ENCODE measurements at places on chromosomes 16 and 17.
A peak's percentile ranks its signal among the peaks of the same experiment; 100 is the strongest.

DNA sequence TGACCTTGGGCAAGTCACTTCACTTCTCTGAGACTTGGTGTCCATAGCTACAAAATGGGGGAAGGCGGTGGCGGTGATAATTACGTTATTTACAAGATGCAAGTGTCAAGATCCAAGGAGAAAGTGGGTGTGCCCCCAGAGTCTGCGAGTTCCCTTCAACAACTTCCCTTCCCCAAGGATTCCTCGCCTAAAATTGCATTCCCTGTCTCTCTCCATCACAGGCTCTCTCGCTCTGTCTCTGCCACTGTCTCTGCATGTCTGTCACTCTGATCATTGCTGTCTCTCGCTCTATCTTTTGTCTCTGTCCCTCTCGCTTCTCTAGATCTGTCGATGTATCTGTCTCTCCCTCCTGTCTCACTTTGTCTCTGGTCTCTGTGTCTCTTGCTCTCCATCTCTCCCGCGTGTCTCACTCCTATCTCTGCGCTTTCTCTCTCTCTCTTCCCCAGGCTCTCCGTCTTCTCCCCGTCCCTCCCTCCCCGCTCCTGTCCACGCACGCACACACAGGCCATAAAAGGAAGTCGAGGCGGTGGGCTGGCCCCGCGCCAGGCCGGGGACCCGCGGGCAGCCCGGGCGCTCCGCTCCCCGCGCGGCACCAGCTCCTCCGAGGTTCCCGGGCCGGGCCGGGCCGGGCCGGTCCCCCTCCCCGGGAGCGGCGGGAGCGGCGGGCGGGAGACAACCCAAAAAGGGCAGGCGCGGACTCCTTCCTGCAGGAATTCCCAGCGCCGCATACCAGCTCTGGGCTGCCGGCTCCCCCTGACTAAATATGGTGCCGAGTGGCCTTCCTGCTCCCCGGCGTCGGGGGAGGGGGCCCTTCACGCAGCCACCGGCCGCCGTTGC, 1.1 kb upstream of the MYH11 start:
- DNase-seq: peak; percentile 50

- no peak for DNase-seq
Observed at GRCh38 chr17:49583889-49584288, 8.2 kb downstream of the NXPH3 start.

GRCh38 chr16:84739349-84740124, 39.7 kb downstream of the USP10 start:
- DNase-seq: peak; percentile 97

- DNase-seq: no peak
Observed at GRCh38 chr17:17345294-17345597, 42.1 kb downstream of the NT5M start.

DNA sequence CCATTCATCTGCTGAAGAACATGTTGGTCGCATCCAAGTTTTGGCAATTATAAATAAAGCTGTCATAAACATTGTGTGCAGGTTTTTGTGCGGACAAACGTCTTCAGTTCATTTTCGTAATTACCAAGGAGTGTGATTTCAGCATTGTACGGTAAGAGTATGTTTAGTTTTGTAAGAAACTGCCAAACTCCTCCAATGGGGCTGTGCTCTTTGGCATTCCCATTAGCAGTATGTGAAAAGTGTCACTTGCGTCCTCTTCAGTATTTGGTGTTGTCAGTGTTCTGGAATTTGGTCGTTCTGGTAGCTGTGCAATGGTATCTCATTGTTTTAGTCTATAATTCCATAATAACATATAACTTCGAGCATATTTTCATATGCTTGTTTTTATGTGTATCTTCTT, 120.9 kb downstream of the BCAS3 start:
- no peak for DNase-seq

DNA sequence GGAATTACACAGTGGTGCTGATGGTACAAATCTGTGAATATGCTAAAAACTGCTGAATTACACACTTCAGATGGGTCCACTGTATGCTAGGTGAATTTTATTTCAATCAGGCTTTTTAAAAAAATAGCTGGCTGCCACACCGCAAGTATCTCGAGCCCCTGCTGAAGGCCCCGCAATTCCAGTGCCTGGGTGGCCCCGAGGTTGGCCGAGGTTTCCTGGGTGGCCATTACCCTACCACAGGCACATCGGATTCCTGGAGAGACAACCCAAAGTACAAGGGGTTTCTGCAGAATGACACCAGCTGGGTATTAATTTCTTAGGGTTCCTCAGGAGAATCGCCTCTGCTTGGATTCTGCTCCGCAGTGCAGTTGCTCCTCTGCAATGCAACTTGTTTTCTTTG, 127.8 kb downstream of the C16orf95 start:
- no peak for DNase-seq

GRCh38 chr16:67884-68789, 4.3 kb downstream of the RHBDF1 start:
- DNase-seq: peak; percentile 49

GRCh38 chr17:15124746-15125145, 140.4 kb downstream of the PMP22 start:
- no peak for DNase-seq

GRCh38 chr17:12388226-12388625, 277.5 kb upstream of the MYOCD start:
- DNase-seq: peak; percentile 91

GRCh38 chr17:66507103-66507923, 204.9 kb downstream of the PRKCA start:
- peak; percentile 75 for DNase-seq

DNA sequence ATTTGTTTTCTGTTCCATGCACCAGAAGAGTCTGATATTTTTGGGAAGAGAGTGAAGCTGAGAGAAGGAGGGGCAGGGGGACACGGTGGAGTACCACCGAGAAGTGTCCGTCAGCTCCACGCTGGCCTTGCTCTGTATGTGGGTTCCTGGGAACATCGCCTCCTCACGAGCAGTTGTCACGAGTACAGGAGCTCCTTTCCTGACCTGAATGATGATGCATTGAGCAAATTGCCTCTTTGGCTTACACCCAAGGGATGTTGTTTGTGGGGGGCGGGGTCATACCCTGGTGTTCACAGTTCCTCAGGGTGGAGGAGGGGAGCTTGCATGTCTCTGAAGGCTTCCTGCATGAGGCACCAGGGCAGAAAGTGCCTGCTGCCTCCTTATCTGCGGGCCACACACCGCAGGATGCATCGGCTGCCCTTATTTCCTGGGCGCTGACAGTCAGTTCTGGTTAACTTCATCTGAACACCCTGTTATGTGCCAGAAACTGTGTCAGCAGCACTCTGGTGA, 36.2 kb downstream of the RGS9 start:
- DNase-seq: peak; percentile 55

GRCh38 chr16:77675464-77676324, 46.6 kb upstream of the NUDT7 start:
- peak; percentile 78 for DNase-seq

GRCh38 chr17:39604911-39605491, 2.7 kb downstream of the NEUROD2 start:
- DNase-seq: no peak

GRCh38 chr17:15910791-15911190, 34.1 kb upstream of the ADORA2B start:
- peak; percentile 36 for DNase-seq

DNA sequence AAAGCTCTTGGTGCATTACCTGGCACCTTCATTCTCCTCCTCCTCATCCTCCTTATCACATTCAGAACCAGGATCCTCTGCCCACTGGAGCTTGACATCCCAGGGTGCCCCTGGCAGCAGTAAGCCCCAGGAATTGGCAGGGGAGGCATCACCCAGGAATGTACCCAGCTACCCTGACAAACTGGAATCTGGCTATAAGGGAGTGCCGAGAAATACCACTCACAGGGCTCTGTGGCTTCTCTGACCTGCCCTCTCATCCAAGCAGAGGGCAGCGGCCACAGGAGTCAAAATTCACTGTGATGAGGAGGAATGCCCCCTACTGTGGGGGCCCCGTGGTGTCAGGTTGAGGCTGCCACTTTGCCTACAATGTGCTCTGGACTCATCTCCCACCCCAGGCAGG, 19.6 kb downstream of the MPP3 start:
- DNase-seq: no peak

DNA sequence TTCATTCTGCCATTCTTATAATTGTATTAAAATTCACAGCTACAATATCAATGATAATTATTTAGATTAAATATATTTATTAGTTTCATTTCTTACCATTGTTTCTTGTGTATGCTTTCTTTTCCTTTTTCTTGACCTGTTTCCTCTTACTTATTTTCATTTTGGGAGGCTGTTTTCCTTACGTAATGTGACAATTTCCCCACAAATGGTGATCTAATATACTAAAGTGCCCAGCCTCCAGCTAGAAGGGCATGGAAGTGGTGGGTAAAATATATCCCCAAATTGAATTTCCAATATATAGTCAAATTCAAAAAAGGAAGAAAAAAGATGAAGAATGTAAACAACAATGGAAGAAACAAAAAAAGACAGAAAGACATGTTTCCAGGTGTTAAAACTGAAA, 1.5 kb upstream of the ABCA6 start:
- no peak for DNase-seq

DNA sequence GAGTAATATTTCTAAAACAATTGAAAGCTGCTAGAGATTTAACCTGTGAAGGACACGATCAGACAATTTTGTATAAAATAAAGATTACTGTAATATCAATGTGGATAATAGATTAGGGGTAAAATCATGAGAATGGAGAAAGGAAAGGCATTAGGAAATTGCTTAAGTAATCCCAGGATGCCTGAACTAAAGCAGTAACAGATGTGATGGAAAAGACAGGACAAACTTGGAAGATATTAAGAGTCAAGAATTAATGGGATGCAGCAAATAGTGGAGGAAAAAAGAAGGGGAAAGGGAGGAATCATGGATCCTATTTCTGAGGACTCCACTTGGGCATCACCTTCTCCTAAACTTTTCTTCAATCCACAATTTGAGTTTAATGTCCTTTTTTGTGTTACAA, 437.1 kb upstream of the PMFBP1 start:
- no peak for DNase-seq

DNA sequence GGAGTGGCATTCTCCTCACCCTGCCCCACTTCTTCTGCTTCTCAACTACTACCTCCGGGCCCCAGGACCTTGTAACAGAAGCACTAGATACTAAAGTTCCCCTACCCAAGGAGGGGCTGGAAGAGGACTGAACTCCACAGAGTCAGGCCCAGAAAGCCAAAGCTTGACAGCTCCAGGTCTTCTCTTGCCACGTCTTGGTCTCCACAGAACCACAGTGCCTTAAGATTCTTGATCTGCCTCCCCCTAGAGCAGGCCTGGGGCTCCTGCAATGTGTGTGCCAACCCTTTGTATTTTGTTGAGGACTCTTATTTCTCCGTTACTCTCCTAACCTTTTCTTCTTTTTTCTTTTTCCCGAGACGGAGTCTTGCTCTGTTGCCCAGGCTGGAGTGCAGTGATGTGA, 4.0 kb downstream of the SLC16A13 start:
- no peak for DNase-seq

DNA sequence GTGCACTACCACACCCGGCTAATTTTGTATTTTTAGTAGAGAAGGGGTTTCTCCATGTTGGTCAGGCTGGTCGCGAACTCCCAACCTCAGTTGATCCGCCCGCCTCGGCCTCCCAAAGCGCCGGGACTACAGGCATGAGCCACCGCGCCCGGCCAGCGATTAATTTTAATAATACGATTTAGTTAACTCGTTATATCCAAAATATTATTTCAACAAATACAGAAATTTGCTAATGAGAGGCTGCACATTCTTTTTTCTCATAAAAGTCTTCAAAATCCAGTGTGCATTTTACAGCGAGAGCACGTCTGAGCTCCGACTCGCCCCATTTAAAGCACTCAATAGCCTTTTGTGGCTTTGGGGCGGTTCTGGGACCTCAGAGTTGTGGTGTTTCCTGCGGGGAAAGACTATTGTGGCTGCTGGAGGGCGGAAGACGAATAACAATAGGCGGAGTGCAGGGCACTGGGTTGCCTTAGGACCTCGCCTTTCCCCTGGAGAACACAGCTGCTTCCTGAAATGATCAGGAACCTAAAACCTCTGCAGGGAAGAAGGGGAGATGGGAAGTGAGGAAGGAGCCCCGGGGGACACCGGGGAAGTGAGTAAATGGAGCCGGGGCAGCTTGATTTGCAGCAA, 2.9 kb upstream of the ZSCAN10 start:
- no peak for DNase-seq

GRCh38 chr17:34499576-34499975, 79.8 kb upstream of the TMEM132E start:
- DNase-seq: peak; percentile 27

- DNase-seq: no peak
Observed at GRCh38 chr17:78678222-78678557, 101.0 kb upstream of the DNAH17 start.

GRCh38 chr16:10646581-10647263, 48.0 kb downstream of the TEKT5 start:
- no peak for DNase-seq

DNA sequence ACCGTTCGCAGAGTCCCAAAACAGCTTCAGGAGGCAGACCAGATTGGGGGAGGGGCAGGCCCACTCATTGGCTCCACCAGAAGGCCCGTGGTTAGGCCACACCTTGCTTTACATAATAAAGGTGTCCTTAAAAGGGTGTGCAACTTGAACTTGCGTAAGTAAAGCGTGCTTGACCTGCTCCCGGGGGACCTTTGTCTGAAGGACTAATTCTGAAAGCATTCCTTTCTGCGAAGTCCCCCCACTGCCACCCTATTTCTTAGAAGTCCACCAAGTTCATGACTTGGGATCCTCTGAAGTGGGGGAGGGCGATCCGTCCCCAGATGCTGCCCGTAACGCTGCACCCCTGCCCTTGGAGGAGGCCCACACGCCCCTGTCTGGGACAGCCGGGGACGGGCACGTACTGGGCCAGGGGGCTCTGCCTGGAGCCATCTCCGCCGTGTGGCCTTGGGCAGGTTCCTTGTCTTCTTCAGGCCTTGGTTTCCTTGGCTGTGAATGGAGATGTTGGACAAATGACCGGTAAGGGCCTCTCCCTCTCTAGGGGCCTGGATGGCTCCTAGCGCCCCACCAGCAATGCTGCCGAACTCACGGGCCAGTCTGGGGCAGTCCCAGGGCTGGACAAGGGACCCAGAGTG, 823 bp upstream of the ZNF469 start:
- no peak for DNase-seq

GRCh38 chr16:48623304-48624016, 13.5 kb upstream of the N4BP1 start:
- peak; percentile 75 for DNase-seq

- no peak for DNase-seq
Observed at GRCh38 chr17:73356561-73357170, 44.9 kb upstream of the CDC42EP4 start.

- DNase-seq: no peak
Observed at GRCh38 chr17:77421630-77421972, 280.8 kb downstream of the SEC14L1 start.

DNA sequence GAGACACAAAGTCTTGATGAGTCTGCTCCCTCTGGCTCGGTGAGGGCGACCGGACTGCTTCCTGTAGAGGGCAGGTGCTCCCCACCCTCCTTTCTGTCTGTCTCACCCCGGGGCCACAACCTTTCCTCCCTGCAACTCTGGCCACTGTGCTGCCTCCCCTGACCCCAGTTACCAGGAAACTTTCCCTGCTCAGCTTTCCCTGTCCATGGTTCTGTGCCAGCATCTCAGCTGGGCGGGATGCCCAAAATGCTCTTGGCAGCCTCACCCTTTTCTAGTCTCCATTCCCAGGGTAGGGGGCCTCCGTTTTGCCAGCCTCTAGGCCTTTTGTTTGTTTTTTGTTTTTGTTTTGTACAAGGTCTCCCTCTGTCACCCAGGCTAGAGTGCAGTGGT, 1.4 kb downstream of the PLD2 start:
- DNase-seq: no peak

- no peak for DNase-seq
Observed at GRCh38 chr16:88706965-88707826, 893 bp downstream of the CTU2 start.
